Motor neuron (in vitro differentiated cells): ENCODE measurements at places on chromosomes 13 and 19. TPM values are rescaled to one million over a fixed set of nuclear protein-coding genes. Genes with fewer than 3 reads are reported as not detected.

Gene LILRA1
- total RNA-seq = 0.85 TPM in 1 of 2 replicates, not detected in the other

Gene CDKN2D
- 57.5 and 68.6 TPM in 2 replicates for total RNA-seq

Gene LENG9
- 5.3 and 8.1 TPM in 2 replicates for total RNA-seq

Gene LRRC8E
- total RNA-seq = 1.9 and 2.7 TPM in 2 replicates

Gene ZNF823
- 5.2 and 6.5 TPM in 2 replicates for total RNA-seq

Gene KLF1
- total RNA-seq = 0.20 TPM in 1 of 2 replicates, not detected in the other
